CD4-positive, CD25-positive, alpha-beta regulatory T cell (primary cell): ENCODE measurements at places on chromosomes 3 and 15. TPM values are rescaled to one million over a fixed set of nuclear protein-coding genes. Genes with fewer than 3 reads are reported as not detected.

DNA sequence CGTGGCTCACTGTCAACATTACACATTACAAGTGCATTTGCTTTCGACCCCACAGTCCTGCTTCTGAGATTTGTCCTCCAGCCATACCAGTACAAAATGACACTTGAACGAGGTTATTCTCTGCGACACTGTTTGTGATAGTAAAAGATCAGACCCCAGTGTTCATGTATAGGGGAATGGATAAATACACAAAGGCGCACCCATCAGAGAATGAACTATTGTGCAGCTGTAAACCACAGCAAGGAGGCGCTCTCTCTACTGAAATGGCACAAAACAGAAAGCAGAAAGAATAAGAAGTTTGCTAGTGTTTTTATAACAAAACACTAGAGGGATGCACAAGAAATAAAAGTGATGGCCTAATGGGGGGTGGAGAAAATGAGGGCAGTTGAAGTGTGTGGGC is 4.9 kb upstream of the CHSY1 start:
- DNase-seq, result no peak

Gene KNL1
- 9.7 TPM for total RNA-seq

GRCh38 chr3:152466784-152467183 is 198.1 kb downstream of the MBNL1 start:
- DNase-seq, result peak; percentile 43

Gene VGLL3
- 0.05 TPM for total RNA-seq

DNA sequence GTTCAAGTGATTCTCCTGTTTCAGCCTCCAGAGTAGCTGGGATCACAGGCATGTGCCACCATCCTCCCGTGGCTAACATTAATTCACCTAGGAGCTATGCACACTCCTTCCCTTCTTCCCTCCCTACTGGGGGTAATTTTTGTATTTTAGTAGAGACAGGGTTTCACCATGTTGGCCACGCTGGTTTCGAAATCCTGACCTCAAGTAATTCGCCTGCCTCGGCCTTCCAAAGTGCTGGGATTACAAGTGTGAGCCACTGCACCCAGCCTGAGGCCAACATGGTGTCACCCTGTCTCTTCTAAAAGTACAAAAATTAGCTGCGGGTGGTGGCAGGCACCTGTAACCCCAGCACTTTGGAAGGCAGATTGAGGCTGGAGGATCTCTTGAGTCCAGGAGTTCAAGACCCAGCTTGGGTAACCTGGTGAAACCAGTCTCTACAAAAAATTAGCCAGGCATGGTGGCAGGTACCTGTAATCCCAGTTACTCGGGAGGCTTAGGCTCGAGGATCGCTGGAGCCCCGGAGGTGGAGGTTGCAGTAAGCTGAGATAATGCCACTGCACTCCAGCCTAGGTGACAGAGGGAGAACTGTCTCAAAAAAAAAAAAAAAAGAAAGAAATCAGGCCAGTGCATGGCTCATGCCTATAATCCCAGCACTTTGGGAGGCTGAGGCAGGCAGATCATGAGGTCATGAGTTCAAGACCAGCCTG is 6.1 kb downstream of the RNU5B-1 start:
- no peak for DNase-seq

- no peak for DNase-seq
Observed at GRCh38 chr15:29452881-29453731, 183.5 kb upstream of the NSMCE3 start.

Gene LSAMP
- not detected for total RNA-seq

- no peak for DNase-seq
Observed at GRCh38 chr3:74651292-74651691, 36.8 kb upstream of the CNTN3 start.

DNA sequence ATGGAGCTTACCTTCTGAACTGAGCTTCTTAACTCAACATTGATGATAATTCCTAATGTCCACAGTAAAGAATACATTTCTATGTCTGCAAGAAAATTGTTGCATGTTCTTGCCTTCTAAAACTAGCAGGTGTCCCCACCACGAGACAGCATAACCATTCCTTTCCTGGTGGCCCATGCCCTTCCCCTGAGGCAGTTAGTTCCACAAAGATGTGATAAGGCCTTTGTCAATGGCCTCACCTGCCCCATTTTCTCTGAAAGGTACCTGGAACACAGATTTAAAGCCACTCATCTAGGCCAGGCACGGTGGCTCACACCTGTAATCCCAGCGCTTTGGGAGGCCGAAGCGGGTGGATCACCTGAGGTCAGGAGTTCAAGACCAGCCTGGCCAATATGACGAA is 21.0 kb upstream of the HTR3E start:
- no peak for DNase-seq

DNA sequence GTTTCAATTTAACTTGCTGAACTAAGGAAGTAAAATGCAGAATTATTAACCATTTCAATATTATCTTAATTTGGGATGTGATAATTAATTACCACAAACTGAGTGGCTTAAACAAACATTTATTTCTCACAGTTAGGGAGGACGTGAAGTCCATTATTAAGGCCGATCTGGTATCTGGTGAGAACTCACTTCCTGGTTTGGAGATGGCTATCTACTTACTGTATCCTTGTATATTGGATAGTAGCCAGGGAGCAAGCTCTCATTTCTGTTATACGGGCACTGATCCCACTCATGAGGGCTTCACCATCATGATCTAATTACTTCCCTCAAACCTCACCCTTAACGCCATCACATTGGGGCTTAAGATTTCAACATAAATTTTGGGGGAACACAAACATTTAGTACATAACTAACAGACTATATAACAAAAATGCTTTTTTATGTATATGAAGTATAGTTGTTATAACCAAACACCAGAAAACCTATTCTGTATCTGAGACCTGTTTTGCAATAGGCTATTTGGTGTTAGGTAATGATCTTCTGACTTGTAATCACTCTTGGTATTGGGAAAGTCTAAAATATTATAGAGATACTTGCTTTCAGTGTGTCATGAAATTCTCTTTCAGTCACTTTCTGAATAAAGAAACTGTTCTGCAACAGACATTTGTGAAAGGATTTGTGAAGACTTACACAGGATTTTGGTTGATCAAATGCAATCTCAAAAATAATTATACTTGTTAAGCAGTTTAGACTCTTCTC is 4.7 kb upstream of the KPNA4 start:
- no peak for DNase-seq

Gene ITPR1
- total RNA-seq, result 97.5 TPM

DNA sequence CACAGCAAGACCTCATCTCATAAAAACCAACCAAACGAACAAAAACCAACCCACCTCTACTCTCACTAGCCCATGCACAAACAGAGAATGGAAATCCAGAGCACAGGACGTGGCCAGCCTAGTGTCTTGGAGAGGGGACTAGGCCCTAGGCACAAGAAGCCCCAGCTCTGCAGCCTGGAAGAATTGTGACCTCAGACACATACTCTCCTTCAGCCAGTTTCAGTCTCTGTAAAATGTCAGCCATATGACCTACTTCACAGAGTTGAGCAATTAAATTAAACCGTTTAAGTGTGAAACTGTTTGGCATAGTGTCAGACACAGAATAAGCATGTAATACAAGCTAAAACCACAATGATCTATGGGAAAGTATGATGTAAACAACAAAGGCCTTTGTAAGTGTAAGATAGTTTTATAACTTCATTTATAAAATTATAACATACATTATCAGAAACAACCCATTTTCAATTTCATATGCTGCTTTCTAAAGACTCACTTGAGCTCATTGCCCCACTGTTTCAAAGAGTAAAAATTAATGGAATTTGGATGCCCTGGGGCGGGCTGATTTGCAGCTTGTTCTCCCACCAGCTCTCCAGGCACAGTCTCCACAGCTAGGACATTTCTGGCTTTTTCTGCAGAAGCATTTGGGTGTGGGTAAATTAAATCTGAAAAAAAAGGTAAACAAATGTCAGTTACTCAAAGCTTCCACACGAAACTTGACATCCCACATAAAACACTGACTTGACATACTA is 32.9 kb downstream of the TBC1D2B start:
- no peak for DNase-seq

- no peak for DNase-seq
Observed at GRCh38 chr15:48765022-48765421, 45.8 kb downstream of the CEP152 start.

GRCh38 chr3:71989165-71989564 is 204.2 kb upstream of the PROK2 start:
- no peak for DNase-seq

- DNase-seq, result no peak
Observed at GRCh38 chr15:34718681-34719665, 35.8 kb downstream of the GJD2 start.

DNA sequence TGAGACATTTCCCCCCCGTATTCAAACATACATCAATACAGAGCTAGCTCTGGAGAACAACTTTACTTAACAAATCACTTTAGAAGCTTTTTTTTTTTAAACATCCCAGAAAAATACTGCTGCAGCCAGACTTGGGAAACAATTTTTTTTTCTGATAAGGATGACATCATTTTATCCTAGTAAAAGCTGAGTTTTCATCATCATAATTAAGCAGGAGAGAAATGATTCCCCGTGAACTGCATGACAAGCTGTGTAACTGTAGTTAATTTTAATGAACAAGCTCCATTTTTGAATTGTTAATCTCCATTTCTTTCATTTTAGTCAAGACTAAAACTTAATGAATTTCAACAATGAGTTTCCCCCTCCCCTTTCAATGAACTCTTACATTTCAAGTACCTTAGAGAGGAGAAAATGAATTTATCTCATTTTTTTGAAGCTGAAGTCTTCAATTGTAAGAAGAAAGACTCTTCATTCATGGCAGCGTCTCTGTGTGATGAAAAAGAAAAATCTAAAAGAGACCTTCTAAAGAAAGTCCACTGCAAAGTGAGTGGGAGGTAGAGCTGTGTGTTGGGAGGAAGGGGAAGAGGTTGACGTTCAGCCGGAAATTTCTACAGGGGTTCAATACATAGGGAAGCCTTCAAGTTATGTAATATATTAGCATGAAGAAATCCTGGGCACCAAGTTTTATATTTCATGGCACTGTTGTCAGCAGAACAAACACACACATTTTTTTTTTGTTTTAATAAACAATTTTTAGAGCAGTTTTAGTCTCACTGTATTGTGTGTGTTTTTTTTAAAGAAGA is 31.7 kb downstream of the HES1 start:
- no peak for DNase-seq

DNA sequence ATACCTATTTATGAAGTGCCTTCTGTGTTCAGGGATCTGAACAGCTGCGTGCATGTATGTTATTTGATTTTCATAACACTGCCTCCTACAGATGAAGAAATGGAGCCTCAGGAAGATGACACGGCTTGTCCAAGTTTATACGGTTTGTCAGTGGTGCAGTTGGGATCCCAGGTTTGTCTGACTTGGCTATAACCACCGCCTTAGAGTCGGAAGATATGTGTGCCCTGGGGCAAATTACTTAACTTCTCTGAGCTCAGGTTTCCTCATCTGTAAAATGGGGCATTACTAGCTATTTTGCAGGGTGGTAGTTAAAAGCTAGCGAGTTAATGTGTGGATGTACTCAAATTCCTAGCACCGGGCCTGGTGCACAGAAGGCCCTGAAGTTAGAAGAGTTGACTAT is 54.1 kb upstream of the ANP32A start:
- DNase-seq, result no peak
